Mucosa of gallbladder (tissue), 1 donor: ENCODE measurements at places on chromosomes 2 and 18.

DNA sequence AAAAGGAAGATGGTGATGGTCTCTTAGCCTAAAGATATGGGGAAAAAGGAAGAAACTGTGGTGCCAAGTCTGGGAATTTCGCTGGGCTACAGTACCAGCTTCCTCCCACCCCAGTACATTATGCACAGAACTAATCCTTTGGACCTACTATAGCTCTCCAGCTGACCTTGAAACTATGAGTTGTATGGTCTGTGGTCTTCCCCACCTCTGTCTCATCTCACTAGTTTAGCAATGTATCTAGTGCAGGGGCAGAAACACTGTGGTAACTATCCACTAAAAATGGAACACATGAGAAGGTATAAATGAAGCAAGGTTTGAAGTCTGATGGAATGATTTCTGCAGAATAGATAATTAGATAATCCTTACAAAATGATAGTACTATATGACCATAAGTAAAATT is 190.4 kb upstream of the CCDC150 start:
- DNase-seq, result no peak

GRCh38 chr2:121175326-121175725 is 109.7 kb downstream of the TFCP2L1 start:
- DNase-seq, result no peak

GRCh38 chr18:63025251-63026090 is 294.1 kb downstream of the BCL2 start:
- no peak for DNase-seq

- DNase-seq, result no peak
Observed at GRCh38 chr2:238811759-238812158, 36.1 kb upstream of the TWIST2 start.

- DNase-seq, result no peak
Observed at GRCh38 chr2:74700643-74701372, 46.8 kb downstream of the SEMA4F start.
